ENCODE measurements at places on chromosomes 7 and 10. TPM values are rescaled to one million over a fixed set of nuclear protein-coding genes. Genes with fewer than 3 reads are reported as not detected.

The ORAI2 gene
- 25.1 TPM for total RNA-seq

GRCh38 chr7:2521952-2522591 is 2.5 kb downstream of the LFNG start:
- DNase-seq = peak; percentile 88

DNA sequence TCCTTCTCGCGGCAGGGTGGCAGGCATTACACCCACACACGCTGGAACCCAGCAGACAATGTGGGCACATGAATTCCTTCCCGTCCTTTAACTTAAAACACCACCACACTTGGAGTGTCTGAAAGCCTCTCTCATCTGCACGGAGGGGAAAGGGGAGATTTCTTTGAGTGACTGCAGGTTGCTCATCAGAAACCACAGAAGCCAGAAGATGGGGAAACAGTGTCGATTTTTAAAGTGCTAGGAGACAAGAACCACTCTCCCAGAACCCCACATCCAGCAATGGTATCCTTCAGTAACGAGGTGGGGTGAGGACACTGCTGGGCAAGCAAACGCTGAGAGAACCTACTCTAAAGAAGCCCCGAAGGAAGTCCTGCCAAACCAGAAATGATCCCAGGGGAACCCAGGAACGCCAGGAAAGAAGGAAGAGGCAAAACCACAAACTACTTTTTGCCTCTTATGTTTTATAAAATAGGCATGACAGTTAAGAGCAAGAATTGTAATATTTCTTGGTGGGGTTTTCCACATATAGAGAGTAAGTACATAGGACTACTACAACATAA is 254.3 kb downstream of the ELFN1 start:
- no peak for DNase-seq

- DNase-seq = no peak
Observed at GRCh38 chr10:44242091-44242490, 142.8 kb downstream of the CXCL12 start.

DNA sequence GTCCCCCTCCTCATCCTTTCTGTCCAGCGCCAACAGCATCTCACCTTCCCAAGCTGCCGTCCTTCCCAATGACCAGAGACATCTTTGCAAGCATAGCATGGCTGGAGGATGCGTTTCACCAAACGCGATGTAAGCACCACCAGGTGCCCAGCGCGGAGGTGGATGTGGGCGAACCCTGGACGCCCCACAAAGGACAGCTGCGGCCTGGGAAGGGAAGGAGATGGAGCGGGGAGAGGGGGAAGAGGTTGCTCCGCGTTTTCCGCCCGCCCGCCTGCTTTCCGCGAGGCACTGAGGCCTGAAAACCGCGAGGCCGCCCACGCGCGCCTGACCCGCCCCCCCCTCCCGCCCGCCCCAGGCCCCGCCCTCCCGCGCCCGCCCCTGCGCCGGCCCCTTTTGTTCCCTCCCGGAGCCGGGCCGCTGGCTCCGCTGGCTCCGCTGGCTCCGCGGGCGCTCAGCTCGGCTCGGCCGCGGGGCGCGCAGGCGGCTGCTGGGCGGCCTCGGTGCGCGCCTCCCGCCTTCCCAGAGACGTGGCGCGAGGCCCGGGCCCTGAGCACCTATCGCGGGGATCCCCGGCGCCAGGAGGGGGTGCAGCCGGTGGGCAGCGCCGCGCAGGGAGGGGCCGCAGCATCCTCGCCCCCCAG is at the start of gene CLIP2:
Gene CLIP2, plus strand, starts transcription at position 390 of the 641 bp plus-strand sequence. CDS start 28,140 bp downstream, outside the sequence.
- DNase-seq = peak; percentile 87

- peak; percentile 50 for DNase-seq
Observed at GRCh38 chr7:40700653-40701421, 566.0 kb downstream of the SUGCT start.

The SFXN2 gene
- total RNA-seq = 20.7 TPM

- no peak for DNase-seq
Observed at GRCh38 chr10:124515244-124515970, 53.8 kb downstream of the LHPP start.

The TFPI2 gene
- total RNA-seq = not detected

- no peak for DNase-seq
Observed at GRCh38 chr10:84701370-84701720, 373.0 kb downstream of the CCSER2 start.

GRCh38 chr7:150439967-150440366 is 10.5 kb upstream of the GIMAP8 start:
- DNase-seq = no peak

GRCh38 chr7:100860702-100861615 is 6.2 kb upstream of the TRIP6 start:
- no peak for DNase-seq

The LIPJ gene
- total RNA-seq = not detected

DNA sequence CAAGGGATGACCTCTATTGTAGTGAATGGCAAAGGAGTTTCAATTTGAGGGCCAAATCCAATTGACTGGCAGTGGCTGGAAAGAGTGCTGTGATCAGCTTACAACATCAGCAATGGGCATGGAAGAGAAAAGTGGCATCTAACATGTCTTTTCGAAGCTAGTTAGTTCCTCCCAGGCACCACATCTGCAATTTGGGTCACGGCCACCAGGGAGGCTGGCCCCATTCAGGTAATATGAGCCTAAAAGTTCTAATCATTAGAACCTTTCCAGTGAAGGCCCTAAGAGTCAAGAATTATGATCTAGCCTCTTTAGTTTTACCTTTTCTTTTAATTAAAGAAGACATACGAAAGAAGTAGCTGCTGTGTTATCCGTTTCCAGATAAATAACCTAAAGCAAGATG is 17.3 kb downstream of the CRTAC1 start:
- no peak for DNase-seq

DNA sequence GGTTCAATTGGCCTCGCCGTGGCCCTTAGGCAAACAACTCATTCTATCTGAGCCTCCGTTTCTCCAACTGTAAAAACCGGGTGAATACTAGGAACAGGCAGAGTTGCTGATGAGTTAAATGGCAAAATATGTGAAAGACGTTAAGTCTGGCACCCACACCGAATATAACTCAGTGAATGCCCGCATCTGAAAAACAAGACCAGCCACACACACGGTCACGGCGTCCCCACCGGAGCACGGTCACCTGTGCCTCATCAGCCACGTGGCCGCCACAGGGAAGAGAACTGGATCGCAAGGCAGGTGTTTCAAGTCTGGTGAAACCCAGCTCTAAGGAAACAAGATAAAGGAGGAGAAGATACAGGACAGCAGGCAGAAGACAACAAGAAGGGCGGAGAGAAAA is 20.4 kb downstream of the PRKAG2 start:
- no peak for DNase-seq

- DNase-seq = peak; percentile 73
Observed at GRCh38 chr10:8365935-8366911, 311.7 kb downstream of the GATA3 start.

The CRYGN gene
- 0.11 TPM for total RNA-seq

- DNase-seq = no peak
Observed at GRCh38 chr10:117476716-117477115, 65.8 kb upstream of the EMX2 start.

DNA sequence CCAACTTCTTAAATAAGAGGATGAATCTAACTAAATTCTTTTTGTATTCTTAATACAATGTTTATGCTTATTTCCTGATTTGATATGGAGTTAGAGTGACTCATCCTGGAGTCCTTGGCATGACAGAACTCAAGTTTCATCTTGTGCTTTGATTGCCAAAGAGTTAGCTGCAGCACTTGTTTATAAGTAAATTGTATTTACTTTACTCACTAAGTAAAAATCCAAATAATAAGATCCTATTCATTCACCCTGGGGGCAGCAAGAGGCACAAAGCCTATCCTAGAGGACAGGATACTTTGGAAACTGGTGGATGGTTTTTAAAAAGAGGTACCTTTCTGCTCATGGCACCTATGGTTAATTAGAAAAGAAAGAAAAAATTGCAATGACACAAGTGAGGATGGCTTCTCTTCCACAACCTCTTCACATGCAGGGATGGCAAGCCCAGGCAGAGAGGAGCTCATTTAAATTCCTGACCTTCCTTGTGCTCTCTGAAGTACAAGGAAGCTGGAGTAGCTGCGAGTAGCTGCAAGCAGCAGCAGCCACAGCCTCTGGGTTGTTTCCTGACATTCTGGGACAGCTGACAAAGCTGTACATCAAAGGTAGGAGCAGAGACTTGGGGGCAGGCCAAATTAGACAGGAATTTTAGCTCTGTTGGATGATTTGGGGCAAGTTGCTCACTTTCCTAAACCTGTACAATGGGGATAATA is 28.5 kb upstream of the CROT start:
- no peak for DNase-seq

The POLR2J3 gene
- total RNA-seq = 40.4 TPM

The BICC1 gene
- total RNA-seq = not detected

- DNase-seq = peak; percentile 21
Observed at GRCh38 chr10:26944261-26944882, 83.6 kb upstream of the ABI1 start.

DNA sequence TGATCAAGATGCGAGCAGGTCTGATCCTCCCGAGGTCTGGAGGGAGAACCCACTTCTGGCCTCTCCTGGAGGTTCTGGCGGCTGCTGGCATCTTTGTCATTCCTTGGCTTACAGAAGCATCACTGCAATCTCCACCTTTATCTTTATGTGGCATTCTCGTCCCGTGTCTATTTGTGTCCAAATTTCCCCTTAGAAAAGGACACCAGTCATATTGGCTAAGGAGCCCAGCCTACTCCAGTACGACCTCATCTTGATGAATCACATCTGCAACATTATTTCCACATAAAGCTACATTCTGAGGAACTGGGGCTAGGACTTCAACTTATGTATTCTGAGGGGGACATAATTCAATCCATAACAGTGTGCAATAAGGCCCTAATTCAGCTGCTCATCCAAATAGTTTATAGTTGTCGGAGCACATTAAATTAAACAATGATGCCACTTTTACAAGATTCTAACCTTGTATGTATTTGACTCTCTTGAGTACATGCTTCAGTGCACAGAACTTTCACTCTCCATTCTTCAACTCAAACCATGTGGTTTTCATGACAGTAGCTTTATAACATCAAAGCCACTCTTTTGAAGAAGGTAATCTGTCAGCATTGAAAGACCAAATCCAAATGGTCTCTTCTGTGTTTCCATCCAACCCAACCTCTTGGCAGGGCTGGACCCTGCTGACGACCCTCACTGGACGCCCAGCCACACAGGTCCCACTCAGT is 86.2 kb upstream of the DDC start:
- DNase-seq = no peak

The CCDC172 gene
- not detected for total RNA-seq

DNA sequence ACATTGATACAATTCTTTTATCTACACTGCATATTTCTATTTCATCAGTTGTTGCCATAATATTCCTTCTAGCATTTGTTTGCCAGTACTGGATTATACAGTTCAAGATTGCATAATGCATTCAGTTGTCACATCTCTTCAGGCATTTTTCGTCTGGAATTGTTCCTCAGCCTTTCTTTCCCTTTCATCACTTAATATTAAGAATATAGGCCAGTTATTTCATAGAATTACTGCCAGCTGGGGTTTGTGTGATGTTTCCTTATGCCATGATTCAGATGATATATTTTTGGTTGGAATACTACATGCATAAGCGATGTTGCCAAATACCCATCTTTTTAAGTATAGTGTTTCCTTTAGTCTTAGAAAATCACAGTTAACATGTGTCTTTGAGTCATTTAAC is 20.8 kb downstream of the KIFBP start:
- DNase-seq = no peak

DNA sequence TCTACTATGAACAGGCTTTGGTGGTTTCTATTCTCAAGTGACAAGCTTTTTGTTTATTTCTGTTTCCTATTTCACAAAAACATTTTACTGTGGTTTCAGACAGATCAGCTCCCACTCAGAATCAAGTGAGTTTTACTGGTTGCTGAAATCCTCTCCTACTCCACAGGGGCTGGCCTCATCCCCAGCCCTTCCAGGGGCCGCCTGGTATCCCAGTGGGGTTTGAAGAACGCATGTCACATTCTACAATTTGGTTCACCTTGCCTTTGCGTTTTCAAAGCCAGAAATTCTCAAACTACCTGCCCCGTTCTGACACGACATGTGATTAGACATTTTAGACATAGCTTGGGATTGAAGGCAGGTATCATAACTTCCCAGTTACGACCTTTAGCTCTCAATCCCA is 160.9 kb upstream of the AGK start:
- no peak for DNase-seq

DNA sequence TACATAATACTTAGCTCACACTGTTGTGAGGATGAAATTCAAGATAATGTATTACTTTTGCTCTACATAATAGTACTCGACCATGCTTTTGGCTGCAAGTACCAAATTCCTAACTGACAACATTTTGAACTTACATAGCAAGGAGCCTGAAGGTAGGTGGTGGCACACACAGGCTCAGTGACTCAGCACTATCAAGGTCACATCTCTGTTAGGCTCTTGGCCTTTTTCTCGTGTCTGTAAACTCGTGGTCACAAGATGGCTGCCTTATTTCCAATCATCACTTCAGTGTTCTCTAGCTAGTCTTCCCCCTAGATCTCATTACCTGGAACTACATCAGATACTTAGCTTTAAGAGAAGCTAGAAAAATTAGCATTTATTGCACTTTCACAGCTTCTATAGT is 61.4 kb upstream of the ABCB5 start:
- DNase-seq = no peak

DNA sequence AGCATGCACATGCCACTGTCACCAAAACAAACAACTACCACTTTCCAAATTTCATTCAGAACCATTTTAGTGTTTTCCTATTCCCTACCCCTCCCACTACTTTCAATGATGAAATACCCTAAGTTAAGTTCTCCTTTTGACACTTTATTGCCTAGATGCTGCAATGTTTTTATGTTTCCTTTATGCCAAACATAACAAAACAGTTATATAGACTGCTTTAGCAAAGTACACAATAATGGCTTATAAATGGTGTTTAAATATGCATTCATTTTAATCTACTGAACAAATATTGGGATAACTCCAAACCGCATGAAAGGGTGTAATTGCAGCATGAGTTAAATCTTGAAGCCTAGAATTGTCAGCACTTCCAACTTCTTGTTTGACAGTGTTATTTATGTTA is 69.2 kb downstream of the PHYHIPL start:
- DNase-seq = no peak

GRCh38 chr7:27158436-27159265 is 2.2 kb upstream of the HOXA7 start:
- DNase-seq = no peak

The ELN gene
- not detected for total RNA-seq

DNA sequence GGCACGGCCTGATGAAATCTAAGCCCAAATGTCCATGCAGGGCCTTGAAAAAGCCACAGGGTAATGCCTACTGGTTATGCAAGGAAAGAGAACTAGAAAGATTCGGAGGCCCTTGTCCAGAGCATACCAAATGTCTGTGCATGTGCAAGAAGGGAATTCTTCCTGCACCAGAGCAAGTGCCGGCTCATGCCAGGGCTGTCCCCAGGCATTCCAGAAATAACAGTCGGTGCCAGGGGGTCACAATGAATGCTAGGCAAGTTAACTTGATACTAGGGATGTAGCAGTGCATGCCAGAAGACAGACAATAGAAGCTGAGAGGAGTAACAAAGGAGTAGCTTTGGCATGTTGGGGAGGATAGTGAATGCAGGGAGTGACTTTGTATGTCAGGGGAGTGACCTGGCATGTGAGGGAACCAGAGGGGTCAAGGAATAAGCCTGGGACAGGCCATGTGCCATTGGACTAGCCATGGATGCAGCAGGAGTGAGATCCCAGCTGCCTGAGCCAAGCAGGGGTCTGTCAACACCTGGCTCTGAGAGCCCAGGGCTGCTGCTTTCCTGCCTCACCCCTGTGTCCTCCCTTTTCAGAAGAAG is 119.5 kb upstream of the UNC5B start:
- DNase-seq = no peak

- no peak for DNase-seq
Observed at GRCh38 chr7:53422291-53422690, 386.9 kb downstream of the POM121L12 start.

The CRHR2 gene
- total RNA-seq = not detected

- no peak for DNase-seq
Observed at GRCh38 chr10:131490991-131491594, 179.6 kb upstream of the TCERG1L start.
